ENCODE measurements at places on chromosomes 7 and 10.

DNA sequence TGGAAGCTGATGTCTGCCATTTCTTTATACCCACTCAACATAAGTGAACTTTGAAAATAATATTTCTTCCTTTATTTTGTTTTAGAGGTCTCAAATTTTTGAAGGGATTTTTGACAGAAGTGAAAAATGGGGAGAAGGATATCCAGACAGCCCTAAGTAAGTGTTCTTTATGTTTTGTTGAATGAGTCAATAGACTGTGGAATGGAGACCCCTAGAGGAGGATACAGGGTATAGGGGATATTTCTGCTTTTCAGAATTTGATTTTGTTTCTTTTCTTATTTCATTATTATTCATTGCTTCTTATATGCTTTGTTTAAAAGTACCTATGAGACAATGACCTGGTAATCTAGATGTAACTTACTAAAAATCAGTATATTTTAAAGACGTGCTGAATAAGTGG lies 34.4 kb downstream of the PLEKHA8 start:
- DNase-seq, result no peak

GRCh38 chr10:70477661-70478162 lies 855 bp upstream of the PALD1 start:
- no peak for DNase-seq

GRCh38 chr10:113823389-113823788 lies 30.5 kb downstream of the DCLRE1A start:
- DNase-seq, result no peak

GRCh38 chr10:3904419-3904960 lies 119.5 kb upstream of the KLF6 start:
- DNase-seq, result no peak

- no peak for DNase-seq
These were observed 1180.3 kb downstream of the TYW1 start for GRCh38 chr7:68176974-68177373.

- no peak for DNase-seq
These were observed 624.9 kb downstream of the PTPRN2 start for GRCh38 chr7:157962458-157963306.

DNA sequence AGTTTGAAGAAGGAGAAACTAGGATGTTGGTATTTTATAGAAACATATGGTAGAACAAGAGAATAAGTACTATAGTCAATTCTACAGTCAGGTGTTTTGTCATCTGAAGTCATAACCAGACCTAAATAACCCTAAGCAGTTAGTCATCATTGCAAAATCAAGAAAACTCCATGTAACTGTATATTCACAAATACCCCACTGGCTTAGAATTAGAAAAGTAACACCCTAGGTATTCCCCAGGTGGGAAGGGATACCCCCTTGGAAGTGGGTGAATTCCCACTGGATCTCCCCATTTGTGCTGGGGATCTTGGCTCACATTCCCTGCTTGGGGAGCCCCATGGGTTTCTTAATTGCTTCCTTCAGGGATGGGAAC lies 45.9 kb upstream of the ITGB8 start:
- DNase-seq, result no peak

- DNase-seq, result no peak
These were observed 20.0 kb downstream of the IMPDH1 start for GRCh38 chr7:128389618-128390329.

GRCh38 chr7:93051660-93052059 lies 66.1 kb downstream of the SAMD9 start:
- no peak for DNase-seq

DNA sequence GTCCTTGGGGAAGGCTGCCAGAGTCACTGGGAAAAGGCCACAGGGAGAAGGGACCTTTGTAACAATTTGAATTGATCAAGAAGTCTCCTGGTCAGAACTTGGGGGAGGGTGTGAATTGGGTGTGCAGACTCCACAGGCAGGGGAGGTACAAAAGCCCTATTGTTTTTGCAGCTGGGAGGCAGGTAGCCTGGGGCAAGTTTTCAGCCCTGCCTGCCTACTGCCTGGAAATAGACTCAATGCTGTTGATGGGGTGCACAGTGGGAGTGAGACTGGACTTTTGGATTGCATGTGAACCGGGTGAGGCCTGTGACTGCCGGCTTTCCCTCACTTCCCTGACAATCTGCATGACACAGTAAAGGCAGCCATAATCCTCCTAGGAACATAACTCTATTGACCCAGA lies 947.0 kb downstream of the REEP3 start:
- no peak for DNase-seq

- DNase-seq, result no peak
These were observed 75.5 kb upstream of the STARD3NL start for GRCh38 chr7:38102507-38102906.

- no peak for DNase-seq
These were observed 196.1 kb upstream of the PRKCQ start for GRCh38 chr10:6776170-6776569.

DNA sequence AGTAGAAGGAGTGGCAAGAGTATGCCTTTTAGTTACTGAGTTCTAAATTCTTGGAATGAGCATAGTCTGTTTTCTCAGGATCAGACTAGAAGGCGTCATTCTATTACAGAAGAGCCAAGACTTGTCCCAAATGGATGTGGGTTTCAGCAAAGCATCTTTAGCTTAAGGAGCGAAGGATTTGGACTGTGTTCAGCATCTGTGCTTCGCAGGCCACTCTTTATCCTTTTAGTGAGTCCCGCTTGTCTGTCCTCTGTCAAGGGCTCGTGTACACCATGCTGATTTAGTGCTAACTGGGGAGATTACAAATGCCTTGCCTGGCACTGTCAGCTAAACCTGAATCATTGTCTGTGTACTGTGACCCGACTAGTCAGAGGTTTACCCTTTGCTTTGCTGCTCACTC lies 465.7 kb downstream of the AUTS2 start:
- no peak for DNase-seq

- no peak for DNase-seq
These were observed 284.0 kb downstream of the CELF2 start for GRCh38 chr10:11301571-11302111.

DNA sequence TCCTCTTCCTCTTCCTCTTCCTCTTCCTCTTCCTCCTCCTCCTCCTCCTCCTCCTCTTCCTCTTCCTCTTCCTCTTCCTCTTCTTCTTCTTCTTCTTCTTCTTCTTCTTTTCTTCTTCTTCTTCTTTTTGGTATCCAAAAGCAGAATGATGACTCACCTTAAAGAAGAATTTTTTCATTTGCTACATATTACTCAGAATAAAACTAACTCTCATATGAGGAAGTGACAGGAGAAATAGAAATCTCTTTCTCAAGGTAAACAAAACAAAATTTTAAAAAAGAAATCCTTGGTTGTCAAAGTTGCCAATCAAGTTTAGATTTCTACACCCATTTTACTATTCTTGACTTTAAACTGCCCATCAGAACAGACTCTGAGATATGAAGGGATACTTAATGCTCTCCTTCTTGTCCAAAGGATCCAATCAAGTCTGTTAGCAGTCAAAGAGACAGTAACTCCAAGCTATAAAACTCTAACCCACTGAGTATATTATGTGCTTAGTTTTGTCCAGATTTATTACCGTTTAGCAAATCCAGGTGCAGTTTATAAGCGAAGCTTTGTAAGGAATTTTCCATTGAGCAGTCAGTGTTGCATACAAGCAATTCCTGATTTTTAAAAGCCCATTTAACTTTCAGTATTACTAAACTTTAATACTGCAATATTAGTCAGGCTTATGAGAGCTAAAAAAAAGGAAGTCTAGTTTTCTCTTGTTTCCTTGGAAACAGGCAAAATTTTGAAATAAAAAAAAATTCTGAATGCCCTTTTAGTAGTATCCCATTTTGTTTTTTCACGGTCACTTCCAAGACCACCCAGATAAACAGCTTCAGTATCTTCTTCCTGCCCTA lies 43.1 kb upstream of the SNX13 start:
- no peak for DNase-seq

DNA sequence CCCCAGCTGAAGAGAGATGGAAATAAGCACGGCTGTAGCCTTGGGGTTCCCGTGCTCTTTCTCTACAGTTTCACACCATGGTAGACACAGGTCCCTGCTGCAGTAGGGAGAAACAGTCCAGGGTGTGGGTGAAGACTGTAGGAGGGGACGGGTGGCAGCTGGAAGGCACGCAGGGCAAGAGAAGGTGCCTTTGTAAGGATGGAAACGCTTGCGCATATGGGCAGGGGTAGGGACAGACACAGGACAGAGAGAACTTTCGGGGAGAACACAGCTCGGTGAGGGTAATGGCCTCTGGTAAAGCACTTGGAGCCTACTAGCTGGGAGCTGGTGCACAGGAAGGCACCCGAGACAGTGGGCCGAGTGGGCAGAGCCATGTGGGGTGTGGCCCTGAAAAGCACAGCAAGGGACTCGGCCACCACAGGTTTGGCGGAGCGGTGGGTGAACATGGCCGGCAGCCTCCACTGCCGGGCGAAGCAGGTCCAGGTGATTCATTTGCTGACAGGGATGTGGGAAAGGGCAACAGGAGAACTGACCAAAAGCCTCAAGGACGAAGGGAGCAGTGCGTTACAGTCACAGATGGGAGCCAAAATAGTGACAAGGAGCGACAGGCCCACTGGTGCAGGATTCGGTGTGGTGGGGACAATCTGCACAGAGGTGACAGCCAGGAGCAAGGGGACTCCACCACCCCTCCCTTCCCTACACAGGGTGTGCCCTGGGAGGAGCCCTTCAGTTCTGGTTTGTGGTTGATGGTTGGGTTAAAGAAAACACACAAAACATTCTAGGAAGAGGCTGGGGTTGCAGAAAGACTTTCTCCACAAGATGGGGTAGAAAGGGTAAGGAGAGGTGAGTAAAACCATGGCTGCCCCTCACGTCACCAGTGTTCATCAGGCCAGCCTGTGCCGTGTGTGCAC lies 97.1 kb downstream of the VOPP1 start:
- DNase-seq, result no peak

DNA sequence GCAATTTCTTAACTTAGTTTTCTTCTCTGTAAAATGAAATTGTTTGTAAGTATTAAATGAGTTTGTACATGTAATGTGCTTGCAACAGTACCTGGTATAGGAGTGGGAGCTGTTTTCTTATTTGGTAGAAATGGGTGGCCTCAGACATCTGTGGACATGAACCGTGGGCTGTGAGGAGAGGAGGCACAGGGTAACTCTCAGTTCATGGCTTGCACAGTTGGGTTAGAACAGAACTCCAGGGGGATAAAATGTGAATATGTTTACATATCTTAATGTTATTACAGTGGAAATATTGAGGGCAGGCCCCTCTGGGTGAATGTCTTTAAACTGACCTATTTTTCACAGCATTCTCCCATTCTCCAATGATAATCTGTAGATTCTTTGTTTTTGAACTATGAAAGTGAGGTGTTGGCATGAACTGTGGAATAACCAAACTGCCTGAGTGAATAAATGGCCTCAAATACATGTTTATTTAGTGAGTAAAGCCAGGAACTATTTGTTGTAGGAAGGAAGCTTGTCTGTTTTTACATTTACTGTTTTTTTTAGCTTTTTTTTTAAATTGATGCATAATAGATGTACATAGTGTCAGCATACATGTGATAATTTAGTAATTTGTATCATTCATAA lies 2.6 kb downstream of the ABCA13 start:
- no peak for DNase-seq

DNA sequence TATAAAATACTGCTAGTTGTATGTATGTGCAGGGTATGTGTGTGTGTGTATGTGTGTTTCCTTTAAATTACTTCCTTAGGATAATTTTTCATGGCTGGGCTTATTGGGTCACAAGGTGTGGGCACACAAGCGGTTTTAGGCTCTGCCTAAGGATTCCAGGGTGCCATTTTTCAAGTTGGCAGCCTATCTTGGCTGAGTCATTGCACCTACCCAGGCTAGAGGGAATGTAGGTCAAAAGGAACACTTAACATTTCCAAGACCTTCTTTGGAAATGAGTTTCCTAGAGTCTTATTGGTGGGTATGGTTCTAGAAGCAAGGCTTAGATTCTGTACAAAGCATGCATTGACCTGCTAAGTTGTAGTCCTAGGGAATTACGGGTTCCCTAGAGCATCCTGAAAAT lies 642.1 kb downstream of the LRMDA start:
- no peak for DNase-seq

DNA sequence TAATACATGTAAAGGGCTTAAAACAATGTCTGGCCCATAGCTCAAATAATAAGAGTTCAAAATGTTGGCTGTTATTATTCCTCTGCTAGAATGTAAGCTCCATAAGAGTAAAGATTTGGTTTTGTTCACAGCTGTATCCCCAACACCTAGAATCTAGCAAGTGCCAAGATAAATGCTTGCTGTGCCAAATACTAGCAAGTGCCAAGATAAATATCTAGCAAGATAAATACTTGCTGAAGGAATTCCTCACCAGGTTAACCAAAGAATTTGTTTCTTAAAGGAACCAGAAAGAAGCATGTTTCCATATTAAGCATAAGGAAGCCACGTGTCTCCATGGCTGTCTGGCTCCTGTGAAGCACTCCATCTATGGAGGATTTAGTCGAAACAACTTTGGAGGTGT lies 235.2 kb upstream of the SP4 start:
- DNase-seq, result no peak

DNA sequence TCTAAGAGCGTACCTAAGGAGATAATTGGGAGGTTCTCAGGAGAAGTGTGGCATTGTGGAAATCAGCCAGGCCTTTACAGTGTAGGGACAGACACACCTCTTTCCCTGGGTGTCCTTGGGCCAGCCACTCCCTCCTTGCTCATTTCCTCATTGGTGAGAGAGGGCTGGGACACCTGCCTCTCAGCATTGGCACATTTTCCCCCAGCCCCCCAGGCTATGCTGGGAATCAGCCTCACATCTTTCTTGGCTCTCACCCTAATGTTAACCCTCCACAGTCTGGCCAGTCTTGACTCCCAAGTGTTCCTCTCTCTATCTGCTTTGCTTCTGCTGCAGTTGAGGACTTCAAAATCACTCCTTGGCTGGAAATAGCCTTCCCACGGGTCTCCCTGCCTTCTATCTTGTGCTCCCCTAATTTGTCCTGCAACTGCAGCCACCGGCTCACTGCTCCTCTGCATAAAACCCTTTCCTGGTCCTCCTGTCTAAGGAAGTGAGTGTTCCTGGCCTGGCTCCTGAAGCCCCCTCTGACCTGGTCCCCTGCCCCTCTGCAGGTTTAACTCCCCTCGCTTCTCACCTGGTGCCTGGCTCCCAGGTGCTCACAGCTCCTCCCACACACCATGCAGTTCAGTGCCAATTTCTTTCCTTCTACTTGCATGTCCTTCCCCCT lies 15.8 kb downstream of the TBXAS1 start:
- DNase-seq, result no peak

DNA sequence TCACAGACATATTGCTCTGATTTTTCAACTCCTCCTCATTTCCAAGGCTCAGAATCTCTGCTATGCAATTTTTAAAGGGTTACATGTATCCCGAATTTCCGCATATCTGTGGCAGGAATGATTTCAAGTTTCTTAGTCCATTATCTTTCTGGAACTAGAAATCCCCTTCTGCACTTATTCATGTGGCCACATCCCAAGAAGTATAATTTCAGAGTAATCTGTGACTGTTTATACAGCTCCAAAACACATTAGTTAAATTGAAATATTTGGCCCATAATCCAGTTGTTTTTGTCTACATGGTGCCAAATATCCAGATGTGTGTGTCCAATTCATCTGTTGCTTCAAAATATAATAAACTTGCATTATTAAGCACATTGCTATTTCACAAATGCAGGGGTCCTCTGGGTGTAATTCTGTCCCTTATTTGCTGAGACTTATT lies 271.2 kb downstream of the ARHGAP12 start:
- no peak for DNase-seq

- DNase-seq, result no peak
These were observed 99.0 kb upstream of the FZD1 start for GRCh38 chr7:91165006-91165845.
